NCI-H1417 treated with DMSO at 0.1 percent for 48 hours (cell line): ENCODE measurements at places on chromosomes 2 and 18.

GRCh38 chr2:6866275-6866671 is 566 bp upstream of the CMPK2 start:
- no peak for DNase-seq

DNA sequence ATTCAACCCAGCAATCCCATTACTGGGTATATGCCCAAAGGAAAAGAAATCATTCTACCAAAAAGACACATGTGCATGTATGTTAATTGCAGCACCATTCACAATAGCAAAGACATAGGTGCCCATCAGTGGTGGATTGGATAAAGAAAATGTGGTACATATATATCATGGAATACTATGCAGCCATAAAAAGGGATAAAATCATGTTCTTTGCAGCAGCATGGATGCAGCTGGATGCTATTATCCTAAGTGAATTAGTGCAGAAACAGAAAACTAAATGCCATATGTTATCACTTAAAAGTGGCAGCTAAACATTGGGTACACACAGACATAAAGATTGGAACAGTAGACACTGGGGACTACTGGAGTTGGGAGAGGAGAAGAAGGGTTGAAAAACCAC is 82.2 kb downstream of the MYO3B start:
- DNase-seq = no peak

GRCh38 chr2:220166616-220167015 is 539.2 kb downstream of the SLC4A3 start:
- no peak for DNase-seq

GRCh38 chr18:79849328-79850207 is 51.8 kb downstream of the KCNG2 start:
- DNase-seq = no peak

GRCh38 chr2:39225567-39225966 is 18.2 kb downstream of the CDKL4 start:
- DNase-seq = no peak

- no peak for DNase-seq
Observed at GRCh38 chr18:48891721-48892120, 59.0 kb downstream of the SMAD7 start.

GRCh38 chr2:121665504-121665903 is 16.2 kb upstream of the CLASP1 start:
- no peak for DNase-seq

DNA sequence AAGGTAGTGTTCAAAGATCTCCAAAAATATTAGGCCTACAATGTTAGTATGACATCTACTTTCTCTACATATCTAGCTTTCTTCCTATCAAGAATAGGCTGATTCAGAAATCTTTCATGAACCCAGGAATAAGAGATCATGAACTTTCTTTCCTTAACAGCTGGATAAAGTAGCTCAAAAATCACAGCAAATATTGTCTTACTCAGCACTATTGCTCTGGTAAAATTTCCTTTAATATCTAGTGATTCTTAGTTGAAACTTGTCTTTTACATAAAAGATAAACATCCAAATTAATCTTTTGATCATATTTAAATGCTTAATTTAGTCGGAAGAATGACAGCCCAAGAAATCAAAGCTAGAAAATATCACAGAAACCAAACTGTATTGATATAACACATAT is 131.9 kb downstream of the NOL4 start:
- no peak for DNase-seq

DNA sequence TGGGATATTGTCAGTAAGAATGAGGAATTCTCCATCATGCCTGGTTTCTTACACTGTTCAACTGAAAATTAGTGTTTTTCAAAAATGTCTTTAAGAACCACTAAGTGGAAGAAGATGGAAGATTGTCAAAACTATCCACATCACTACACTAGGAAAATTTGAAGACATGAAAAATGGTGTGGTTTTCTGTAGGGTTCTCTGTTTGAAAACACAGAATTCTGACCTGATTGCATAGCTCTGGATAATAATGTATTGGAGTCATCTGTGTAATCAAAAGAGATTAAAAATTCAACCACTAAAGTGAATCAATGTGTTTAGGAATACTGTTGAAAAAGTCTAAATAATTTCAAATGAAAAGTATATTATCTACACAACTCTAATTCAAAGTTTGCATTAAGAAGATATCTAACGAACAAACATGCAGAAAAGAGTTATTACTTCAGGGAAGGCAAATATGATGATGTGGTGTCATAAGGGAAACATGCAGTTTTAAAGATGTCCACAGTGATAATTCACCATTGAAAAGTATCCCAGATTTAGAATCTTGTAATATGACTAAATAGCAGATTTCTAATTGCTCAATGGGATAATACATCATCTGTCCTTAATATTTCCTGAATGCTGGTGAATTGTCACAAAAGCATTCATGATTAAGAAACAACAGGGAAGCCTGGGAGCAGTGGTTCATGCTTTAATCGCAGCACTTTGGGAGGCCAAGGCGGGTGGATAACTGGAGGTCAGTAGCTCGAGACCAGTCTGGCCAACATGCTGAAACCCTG is 116.9 kb downstream of the ERBB4 start:
- no peak for DNase-seq

- DNase-seq = no peak
Observed at GRCh38 chr2:88181511-88181910, 11.4 kb downstream of the THNSL2 start.

- no peak for DNase-seq
Observed at GRCh38 chr2:44498551-44498950, 136.8 kb downstream of the CAMKMT start.

DNA sequence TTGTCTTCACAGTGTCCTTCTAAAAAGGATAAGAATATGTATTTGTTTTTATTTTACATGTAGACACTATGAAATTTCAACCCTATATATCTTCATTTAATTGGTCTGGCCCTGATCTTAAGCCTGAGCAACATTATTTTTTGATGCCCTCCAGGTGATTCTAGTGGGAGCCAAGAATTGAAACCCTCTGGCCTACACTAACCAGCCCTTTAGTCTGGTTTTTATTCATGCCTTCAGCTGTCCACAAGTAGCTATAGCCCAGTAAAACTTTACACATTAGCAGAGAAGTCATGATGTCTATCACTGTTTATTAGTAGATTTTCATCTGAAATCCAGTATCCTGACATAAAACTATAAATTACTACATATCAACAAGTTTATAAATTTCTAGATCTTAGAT is 52.7 kb upstream of the UBXN4 start:
- no peak for DNase-seq

DNA sequence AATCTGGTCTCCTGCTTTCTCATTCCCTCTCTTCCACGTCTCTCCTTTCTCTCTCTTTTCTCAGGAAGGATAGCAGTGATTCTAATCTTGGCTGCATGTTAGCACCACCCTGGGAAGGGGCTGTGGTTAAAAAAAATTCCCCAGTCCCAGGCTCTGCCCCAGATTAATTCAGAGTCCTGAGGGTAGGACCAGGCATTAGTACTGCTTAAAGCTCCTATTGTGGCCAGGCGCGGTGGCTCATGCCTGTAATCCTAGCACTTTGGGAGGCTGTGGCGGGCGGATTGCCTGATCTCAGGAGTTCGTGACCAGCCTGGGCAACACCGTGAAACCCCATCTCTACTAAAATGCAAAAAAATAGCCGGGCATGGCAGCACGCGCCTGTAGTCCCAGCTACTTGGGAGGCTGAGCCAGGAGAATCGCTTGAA is 35.4 kb upstream of the EML4 start:
- no peak for DNase-seq

DNA sequence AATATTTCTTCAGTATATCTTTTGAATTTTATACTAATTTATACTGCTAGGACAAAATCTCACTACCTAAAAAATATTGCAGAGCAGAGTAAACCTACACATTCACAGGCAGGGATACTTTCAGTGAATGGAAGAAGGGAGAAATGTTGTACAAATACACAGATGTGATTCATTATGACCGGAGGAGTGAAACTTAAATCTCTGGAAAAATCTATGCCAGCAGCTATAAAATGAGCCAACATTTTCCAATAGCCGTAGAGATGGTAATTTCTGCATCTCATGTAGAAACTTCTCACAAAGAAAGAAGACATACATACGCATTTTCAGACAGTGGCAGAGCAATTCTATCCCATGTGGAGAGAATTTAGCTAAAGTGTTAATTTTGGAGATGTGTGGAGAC is 54.8 kb downstream of the KCNS3 start:
- no peak for DNase-seq

DNA sequence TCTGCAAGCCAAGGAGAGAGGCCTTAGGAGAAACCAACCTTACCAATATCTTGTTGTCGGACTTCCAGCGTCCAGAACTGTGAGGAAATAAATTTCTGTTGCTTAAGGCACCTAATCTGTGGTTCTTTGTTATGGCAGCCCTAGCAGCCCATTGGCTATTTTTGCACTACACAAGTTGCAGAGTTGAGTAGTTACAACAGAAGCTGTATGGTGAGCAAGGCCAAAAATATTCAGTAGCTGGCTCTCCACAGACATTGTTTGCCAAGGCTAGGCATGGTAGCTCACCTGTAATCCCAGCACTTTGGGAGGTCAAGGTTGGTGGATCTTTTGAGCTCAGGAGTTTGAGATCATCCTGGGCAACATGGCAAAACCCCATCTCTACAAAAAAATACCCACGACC is 27.1 kb upstream of the SCYGR1 start:
- DNase-seq = no peak

DNA sequence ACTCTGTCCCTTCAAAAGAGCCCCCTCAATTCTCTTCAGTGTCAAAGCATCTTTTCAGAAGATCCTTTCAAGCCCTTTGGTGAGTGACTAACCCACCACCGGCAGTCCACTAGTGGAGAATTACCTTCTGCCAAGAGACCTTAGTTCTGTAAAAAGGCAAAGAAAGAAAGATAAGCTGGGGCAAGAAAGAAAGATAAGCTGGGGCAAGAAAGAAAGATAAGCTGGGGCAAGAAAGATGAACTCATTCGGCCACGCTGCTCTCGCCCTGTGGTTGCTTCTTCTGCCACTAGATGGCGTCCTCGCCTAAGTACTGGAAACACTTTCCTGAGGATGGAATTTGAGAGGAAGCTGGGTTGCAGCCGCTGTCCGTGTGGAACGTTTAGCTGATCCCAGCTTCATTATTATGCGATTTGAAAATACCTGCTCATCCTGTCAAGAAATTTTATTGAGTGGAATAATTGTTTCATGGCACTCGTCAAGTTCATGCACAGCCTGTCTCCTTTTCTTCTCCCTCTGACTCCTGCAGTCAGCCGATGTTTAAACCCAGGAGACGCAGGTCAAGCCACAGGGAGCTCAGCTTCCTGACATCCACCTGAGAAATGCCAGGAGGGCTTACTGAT is 17.3 kb upstream of the ANXA4 start:
- peak; percentile 16 for DNase-seq

- DNase-seq = no peak
Observed at GRCh38 chr2:149082735-149083134, 44.2 kb downstream of the LYPD6B start.

DNA sequence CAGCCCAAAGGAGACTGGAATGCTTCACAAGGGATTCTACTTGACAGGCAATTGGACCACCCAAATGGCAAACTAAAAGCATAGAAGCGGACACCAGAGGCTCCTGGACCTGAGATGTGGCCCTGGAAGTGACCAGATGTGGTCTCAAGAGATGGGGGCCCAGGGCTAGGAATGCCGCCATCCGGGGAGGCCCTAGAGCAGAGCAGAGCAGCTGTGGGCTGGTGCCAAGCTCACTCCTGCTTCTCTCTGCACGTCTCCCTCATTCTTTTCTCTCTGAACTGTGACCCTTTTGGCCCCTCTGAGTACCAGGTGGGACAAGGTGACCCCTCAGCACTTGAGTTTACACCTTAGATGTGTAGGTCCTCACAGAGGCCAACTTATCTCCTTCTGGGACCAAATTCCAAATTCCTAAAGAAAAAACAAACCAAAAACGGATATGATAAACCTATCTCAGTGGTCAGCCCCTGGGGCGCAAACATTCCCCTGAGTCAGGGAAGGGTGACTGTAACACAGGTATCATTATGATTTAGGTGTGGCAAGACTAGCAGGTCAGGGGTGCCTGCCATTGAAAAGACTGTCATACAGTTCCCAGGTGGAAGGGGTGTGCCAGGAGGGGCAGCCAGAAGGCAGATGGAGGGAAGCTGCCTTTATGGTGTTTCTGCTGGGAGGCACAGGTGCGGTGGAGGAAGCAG is 6.5 kb upstream of the IL1R2 start:
- DNase-seq = no peak

GRCh38 chr2:100178085-100178788 is 35.8 kb upstream of the AFF3 start:
- DNase-seq = no peak

DNA sequence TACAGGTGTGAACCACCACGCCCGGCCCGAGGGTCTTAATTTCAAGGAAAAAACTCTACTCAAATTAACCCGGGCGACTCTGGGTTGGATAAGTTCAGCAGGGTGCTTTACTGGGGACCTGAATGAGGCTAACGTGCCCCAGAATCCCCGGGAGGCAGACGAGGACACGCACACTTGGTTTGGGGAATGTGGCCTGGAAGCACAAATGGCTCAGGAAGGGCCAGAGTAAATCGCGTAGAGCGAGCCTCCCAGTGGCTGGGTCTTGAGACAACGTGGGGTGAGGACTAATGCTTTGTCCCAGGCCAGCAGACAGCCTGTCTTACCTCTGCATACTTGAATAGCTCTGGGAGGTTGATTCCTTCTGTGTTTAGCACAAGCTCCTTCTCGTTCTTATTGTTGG is 75.8 kb downstream of the POLR1A start:
- no peak for DNase-seq

DNA sequence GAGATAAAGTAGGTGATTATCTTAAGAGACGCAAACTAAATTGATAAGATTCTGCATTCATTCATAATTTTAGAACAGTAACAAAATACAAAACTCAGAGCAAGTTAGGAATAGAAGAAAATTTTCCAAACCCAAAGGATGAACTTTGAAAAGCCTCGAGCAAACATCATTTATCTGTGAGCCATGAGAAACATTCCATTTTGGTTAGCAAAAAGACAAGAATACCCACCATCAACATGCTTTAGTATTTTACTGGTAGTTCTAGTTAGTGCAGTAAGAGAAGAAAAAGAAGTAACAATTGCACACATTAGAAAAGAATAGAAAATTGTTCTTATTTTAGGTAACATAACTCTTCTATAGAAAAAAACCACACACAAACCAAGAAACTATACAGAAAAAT is 291.3 kb upstream of the TCF4 start:
- no peak for DNase-seq

DNA sequence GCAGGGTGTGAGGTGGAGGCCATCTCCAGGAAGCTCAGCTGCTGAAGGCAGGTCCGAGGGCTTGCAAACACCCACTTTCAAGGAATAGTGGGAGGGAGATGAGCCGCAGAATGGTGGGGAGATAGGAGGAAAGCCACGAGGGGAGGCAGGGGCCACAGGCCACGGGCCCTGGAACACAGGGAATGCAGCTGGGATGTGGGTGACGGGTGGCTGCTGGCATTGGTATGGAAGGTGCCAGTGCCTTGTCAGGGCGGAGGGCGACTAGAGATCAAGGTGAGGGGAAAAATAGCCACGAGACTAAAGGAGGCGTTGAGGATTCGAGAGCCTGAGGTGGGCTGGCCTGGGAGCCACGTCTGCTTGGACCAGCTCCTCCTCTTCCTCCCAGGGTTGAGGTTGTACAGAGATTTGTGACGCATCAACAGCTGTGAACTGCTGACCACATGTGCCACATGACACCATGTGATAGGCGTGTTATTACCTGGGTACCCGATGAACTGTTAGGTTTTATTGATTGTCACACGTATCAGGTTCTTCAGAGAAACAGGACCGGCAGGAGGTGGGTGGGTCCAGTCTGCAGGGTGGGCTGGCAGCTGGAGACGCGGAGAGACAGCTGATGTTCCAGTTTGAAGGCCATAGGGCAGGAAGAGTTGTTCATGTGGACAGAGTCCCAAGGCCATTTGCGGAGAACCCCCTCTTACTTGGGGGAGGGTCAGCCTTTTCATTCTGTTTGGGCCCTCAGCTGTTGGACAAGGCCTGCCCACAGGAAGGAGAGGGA is 9.9 kb downstream of the IMPA2 start:
- DNase-seq = no peak

GRCh38 chr2:206257350-206257749 is 17.1 kb upstream of the ZDBF2 start:
- DNase-seq = no peak
